ENCODE measurements at places on chromosomes 16 and 17.
A peak's percentile ranks its signal among the peaks of the same experiment; 100 is the strongest.

DNA sequence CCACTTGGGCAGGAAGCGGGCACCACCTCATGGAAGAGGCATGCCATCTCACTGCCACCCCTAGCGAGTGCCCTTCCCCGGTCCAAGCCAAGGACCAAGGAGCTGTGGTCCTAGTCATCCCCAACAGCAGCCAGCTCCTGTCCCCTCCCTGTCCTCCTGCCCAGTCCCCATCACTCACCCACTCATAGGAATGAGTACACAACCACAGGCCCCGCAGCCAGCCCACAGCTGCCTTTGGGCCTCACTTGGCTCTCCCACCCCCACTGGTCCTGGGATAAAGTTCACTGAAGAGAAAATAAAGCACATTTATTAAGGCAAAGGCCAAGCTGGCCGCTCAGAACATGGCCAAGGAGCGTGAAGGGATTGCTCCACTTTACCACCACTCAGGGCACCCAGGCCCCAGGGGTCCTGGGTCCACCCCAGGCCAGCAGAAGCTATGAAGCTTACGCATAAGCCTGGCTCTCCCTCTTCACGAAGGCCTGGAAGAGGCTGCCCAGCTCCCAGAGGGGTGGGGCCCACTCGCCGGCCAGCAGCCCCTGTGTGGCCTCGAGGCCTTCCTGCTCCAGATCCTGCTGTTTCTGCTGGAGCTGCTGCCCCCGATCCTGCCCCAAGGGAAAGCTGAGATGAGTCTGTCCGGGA is 3.6 kb downstream of the SCRN2 start:
- no peak for DNase-seq

DNA sequence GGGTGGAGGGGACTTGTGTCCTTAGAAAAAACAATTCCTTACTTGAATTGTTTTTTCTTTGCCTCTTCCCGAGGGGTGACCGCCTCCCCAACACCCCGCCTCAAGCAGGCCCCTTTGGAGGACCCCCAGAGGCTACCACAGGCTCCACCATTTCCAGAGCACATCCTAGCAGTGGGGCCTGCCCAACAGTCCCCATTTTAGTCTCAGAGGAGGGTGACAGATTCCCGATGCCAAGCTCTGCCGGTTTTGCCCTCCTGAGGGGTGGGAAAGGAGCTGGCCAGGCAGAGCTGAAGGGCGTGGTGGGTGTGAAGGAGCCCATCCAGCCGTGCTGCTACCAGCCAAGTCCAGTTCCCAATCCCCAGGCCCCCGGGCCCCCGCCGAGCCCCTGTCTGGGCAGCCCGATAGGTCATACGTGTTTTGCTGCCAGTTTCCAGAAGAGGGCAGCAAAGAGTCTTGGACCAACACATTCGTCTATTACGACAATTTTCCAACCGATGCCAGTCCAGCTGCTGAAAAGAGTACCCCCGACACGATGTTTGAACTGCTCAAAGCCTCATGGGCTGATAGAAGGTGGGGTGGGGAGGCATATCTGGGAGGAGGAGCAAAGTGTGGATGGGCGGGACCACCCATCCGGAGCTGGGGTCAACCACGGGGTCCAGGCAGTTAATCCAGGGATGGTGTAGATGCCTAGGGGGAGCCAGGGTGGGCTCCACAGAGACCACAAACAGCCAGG is 18.8 kb upstream of the GAA start:
- DNase-seq, result peak; percentile 31

GRCh38 chr17:4896332-4897197 is 2.8 kb upstream of the C17orf107 start:
- DNase-seq, result no peak

DNA sequence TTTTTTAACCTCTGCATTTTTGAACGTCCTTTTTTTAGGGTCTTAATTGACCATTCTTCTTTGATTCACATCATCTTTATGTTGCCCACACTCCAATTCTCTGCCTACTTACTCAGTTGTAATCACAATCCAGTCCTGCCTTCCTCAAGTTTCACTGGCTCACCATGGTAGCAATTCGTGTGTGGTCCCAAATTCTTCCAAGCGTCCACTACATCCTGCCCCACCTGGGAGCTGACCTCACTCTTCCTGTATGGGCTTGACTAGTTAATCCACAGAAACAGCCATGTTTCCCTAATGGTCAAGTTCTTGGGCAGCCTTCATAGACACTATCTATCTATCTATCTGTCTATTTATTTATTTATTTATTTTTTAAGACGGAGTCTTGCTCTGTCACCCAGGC is 7.1 kb downstream of the TLCD2 start:
- no peak for DNase-seq

DNA sequence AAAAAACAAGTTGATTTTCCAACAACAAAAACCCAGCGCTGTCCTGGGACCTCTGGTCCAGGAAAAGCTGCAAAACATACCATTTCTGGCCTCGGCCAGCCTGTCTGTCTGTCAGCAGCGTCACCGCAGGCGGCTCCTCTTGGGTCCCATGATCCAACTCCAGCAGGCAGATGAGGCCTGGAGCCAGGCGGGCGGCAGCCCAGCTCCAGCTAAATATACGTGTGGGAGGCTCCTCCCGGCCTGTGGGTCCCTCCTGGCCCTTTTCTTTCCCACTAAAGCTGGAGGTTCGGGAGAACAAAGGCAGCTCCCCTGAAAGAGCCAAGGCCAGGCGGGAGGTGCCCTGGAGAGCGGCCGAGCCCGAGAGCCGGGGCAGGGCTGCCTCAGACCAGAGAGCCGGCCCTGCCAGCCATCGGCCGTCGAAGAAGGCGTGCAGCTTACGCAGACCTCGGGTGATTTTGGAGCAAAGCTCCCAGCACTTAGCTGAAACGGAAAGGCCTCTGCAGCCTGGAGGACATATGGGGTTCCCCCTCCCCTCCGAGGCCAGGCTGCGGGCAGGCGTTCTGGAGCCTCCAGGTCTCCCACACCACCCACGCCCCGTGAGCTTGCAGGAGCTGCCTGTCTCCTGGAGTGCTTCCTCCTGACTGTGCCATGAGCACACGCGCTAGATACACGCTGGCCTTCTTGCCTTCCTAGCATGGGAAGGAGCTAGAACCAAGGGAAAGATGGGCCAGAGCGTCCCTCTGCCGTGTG is 19.9 kb upstream of the JPH3 start:
- DNase-seq, result no peak

DNA sequence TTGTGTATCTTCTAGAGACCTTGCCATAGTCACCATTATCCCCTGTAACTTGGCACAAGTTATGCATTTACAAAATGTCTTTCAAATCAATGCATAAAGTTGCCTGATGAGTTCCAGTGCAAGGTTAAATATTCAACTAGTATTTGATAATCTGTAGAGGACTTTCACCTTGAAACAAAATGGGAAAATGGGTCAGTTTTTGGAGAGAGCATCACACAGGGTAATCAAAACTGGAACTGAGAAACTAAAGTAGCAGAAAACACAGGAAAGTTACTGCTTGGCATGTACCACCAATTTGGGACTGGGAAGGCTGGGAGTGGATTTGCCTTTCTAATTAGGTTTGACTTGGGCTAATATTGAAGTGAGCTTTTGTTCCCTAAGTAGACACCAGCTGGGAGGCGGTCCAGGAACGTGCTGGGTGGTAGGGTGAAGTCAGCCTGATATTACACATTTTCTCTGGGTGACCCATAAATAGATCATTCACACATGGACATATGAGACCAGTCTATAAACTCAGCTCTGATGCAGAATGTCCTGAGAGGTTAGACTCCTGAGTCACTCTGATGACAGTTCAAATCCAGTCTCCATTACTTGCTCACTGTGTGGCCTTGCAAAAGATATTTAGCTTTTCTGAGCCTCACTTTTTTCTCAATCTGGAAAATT is 152.3 kb downstream of the PCTP start:
- DNase-seq, result no peak
